ENCODE measurements at places on chromosomes 16 and 17.

DNA sequence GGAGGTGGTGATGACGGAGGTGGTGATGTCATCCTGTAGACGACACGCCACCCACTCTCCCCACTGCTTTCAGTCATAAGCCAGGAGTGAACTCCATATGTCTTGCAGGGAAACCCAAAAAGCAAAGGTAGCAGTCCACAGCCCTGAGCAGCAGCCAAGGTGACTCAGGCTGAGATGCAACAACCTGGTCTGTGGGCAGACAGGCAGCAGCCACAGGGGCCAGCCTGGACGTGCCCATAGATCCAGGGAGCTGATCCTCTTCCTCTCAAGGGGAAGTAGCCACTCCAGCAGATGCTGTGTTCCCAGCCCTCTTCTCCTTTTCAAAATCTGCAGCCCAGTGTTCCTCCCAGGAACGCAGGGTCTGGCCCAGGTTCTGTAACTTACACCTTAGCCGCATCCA, 17.3 kb upstream of the CIITA start:
- DNase-seq: no peak

- no peak for DNase-seq
Measured at GRCh38 chr17:64968652-64969501, 49.6 kb upstream of the LRRC37A3 start.

GRCh38 chr16:64469906-64470702, 651.8 kb downstream of the CDH11 start:
- no peak for DNase-seq

DNA sequence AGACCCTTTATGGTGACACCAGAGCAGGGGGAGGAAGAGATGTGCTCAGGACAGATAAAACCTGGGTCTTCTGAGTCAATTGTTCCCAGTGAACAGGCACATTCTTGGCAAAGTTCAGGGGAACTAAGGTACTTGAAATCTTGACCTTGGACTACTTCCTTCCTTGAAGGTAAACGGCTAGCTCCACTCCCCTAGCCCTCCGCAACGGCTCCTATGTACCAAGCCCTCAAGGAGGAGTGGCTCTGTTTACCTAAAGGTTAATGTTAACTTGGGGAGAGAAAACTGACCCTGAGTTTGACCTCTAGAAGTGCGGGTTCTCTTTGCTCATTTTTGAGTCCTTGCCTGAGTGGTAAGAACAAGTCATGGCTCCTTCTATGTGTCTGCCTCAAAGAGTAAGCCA, 7.8 kb downstream of the TTLL6 start:
- no peak for DNase-seq

GRCh38 chr17:78224231-78225087, 7.0 kb upstream of the TMEM235 start:
- no peak for DNase-seq

- no peak for DNase-seq
Measured at GRCh38 chr16:28089205-28089991, 25.9 kb upstream of the GSG1L start.

DNA sequence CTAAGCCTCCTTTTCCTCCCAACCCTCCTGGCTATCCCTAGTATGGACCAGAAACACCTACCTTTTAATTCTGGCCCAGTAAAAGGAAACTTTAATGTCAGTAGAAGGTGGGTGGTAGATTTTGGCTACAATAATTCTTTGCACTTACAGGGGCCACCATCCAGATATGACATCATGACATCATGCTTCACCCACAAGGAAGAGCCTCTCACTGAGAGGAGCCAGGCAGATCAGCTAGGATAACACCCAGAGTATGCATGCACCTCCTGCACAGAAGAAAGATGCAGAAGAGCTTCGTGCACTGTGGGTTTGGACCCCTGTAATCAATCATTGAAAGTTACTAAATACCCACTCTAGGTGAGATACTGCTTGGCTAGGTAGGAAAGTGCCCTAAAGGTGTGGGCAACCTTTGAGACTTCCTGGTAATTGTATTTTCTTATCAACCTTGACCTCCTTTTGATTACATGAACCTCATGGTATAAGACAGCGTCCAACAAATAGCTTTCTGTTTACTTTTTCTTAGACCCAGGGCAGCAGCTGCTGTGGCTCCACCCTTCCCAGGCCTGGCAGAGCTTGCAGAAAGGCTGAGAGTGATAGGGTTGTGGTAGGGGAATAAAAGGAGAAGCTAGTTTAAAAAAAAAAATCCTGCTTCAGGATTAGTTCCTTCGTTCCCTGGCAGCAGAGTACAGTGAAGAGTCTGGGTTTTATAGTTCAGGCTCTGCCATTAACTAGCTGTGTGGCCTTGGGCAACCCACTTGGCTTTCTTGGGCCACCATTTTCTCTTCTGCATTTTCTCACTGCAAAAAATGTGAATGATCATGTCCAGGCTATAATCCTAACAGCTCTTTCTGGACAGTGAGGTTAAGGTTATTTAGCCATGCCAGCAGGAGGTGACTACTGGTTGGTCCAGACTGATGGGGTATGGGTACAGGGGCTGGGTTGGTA, 6.2 kb downstream of the MAP3K14 start:
- no peak for DNase-seq

DNA sequence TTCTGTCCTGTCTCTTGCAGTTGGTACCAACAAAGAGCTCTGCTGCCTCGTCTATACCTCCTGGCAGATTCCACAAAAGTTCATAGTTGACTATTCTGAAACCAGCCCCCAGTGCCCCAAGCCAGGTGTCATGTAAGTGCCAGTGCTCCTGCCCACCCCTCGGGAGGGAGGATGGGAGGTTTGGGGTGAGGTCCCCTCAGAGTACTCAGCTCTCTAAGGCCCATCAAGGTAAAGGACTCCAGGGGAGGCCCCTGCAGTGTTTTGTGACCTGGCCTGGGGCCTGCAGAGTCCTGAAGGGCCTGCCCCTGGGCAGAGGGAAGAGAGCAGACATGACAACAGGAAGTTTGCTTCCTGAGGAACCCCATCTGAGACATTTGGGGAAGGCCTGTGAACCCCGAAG, 6.4 kb downstream of the CCL18 start:
- DNase-seq: no peak

GRCh38 chr17:57097832-57098421, 12.9 kb downstream of the AKAP1 start:
- DNase-seq: no peak

GRCh38 chr16:85347213-85347591, 234.9 kb upstream of the CIBAR2 start:
- DNase-seq: peak; percentile 57

DNA sequence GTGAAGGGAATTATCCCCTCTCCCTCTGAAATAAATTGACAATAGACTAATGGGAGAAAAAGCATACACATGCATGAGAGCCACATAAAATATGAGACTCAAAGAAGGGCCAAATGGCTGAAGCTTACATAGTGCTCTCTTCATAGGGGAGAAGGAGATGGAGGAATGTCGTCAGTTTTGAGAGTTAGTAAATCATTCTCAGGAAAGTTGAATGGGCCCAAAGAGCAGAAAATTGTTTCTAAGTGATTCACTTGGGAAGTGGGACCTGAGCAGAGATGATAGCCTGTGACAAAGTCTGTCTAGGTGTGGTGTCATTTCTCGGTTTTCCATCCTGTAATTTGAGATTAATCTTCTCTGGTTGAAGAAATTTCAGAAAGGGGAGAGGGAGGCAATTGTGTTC, 35.0 kb downstream of the BCAS3 start:
- no peak for DNase-seq

DNA sequence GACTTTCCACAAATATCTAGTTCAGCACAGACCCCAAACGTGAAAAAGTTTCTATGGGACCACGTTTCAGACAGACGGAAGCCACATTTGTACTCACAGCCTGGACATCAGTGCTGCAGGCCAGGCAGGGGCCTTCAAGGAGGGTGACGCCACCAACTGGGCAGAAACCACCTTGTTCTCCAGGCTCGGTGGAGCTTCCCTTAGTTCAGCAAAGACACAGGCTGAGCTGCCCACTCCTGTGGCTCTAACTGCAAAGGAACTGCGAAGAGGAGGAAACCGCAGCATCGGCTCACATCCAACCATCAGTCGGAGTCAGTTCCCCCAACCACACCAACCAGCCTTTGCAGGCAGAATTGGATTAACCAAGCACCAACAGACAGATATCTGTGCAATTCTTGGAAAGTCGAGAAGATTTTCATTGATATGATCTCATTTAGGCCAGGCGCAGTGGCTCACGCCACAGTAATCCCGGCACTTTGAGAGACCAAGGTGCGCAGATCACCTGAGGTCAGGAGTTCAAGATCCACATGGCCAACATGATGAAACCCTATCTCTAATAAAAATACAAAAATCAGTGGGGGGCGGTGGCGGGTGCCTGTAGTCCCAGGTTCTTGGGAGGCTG, 73.3 kb upstream of the CNEP1R1 start:
- no peak for DNase-seq

DNA sequence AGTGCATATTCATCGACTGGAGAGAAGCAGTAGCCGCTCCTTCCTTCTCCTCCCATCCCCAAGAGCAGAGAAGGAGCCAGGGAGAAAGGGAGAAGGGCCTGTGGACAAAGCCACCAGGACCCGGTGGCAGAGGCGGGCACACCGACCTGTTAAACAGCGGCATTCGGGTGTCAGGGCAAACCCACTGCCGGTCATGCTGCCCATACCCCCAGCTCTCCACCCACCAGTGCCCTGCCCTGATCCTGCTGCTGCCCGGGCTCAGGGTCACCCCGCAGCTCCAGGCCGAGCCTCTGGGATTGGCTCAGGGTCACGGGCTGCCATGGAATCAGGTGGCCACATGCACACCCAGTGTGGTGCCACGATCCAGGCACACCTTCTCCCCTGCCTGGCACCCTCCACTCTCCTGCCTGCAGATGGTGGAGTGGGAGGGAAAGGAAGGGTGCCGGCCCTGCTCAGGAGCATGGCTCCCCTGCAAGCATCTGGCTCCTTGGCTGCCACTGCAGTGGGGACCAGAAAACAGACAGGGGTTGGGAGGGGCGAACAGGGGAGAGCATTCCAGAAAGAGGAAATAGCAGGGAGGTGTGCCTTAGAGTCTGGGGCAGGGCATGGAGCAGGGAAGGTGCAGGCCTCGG, 18.3 kb upstream of the RASD1 start:
- no peak for DNase-seq

DNA sequence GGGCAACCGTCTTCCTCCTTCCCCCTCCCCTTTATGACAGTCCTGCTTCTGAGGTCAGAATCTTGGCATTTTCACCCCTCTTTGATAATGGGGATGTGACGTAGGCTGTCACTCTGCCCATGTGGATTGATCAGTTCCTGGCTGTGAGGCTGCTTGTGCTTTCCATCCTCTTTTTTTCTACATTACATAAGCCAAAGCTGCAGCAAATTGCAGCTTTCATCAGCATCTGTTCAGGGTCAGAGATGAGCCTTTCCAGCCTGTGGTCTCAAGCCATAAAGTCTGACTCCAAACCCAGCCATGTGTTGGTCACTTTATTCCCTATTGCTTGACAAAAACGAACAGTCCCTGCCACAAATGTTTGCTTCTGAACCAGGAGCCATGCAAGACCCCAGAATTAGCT, 535.1 kb downstream of the CDH11 start:
- DNase-seq: no peak

GRCh38 chr17:42062681-42063080, 12.3 kb upstream of the C17orf113 start:
- DNase-seq: no peak

DNA sequence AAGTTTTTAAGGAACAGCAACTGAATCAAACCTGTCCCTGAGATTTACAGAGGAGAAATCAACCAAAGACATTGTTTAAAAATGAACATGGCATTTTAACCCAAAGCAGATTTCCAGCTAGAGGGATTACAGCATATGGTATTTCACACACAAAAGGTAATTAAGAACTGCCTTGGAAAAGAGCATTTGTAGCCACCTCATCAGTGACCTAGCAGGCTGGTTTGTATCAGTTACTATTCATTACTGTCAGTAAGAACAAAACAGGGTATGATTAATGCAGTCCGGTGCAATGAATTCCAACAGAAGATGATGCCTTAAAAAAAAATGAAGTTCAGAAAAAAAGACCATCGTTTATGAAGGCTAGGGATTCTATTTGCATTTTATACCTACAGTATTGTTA, 219.9 kb downstream of the CHD9NB start:
- DNase-seq: no peak

- peak; percentile 55 for DNase-seq
Measured at GRCh38 chr17:43024407-43025289, at the start of gene RND2. Gene RND2 (plus strand): TSS chr17:43025231. CDS start chr17:43025348, 117 bp downstream.

DNA sequence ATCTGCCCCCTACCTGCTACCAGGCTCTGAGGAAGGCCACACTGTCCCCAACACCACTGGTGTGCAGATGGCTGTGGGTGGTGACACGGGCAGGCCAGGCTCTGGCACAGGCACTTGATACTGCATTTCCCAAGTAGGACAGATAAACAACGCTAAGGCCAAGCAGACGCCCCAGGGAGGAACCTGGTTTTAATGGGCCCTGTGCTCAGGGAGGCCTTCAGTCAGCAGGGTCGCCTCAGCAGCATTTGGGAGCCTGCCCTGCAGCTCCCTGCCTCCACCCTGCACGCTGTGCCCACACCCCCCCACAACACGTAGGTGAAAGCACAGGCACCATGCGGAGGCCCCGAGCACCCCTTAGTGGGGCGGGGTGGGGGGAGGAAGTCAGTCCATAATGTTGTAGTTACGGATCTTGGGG, 3.3 kb upstream of the FASN start:
- DNase-seq: no peak

DNA sequence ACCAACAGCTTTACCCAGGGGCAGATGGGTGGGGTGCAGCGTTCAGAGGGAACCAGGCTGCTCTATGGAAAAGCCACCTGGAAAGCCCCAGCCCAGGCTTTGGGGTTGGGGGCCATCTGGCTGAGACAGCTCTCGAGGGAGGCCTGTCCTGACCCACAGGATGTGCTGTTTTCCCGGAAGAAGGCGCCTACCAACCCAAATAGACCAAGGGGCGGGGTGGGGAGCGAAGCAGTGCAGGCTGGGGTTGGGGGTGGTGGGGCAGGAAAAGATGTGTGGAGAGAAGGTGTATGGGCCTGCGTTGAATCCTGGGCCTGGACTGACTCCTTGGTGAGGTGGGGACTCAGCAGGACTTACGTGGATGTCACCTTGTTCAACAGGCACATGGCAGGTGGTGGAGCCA, 87.9 kb downstream of the N4BP1 start:
- DNase-seq: no peak

DNA sequence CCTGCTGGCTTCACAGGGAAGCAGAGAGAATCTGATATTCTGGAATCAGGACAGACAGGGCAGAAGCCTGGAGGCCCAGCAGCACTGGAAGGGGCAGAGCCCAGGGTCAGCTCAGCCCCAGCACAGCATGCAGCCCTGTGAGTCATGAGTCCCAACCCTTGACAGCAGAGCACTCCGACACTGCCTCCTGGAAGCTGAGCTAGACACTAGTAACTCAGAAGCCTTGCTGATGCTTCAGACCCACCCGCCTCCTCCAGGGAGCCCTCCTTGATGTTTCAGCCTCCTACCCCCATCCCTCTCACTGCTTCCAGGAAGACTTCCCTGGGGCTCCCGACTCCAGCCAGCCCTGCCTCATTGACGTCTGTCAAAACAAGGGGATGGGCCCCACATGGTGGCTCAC, 6.9 kb downstream of the CAMKK1 start:
- DNase-seq: no peak
